8988T (cell line): ENCODE measurements at places on chromosomes 3 and 15.

GRCh38 chr3:61985020-61985419 is 388.3 kb downstream of the FEZF2 start:
- DNase-seq = no peak

DNA sequence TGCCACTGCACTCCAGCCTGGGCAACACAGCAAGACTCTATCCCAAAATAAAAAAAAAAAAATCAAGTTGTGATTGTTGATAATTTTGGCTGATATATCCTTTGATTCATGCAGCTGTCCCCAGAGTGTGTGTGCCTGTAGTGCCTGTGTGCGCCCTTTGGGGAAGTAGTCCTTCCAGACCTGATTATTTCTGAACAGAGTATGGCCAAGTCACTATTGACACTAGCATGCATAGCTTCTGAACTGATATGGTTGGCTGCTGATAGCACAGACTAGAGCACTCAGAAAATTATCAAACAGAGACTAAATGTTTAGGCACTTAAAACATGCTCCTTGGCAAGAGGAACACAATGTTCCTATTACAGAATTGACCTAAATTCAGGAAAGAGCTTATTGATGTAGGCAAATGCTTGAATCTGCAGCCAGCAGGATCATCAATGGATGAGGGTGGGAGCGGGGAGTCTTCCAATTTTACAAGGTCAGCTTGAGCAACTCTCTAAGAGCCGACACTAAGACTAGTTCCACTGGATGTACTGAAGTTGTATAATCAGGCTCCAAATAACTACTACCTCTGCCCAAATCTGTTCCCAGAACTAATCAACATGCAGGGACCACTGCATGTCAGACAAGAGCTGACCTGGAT is 17.7 kb upstream of the PTPN9 start:
- no peak for DNase-seq

DNA sequence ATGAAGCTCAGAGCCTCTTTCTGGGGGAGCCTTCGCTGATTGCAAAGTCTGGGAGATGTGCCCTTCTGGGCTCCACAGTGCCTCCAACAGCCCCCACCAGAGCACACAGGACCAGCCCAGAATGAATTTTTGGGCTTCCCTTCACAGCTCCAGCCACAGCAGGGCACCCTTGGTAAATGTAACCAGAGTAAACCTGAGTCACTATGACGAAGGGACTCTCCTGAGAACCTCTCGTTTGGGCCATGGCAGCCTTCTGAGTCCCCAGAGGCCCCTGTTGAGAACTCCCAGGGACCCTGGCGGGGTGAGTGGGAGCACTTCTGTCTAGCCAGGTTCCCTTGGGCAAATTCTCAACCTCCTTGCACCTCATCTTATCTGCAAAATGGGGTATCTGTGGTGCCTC is 20.8 kb downstream of the FAM3D start:
- no peak for DNase-seq

- no peak for DNase-seq
These were observed 51.6 kb upstream of the CP start for GRCh38 chr3:149273096-149273751.

GRCh38 chr3:50157827-50158529 is 2.9 kb downstream of the SEMA3F start:
- DNase-seq = no peak

DNA sequence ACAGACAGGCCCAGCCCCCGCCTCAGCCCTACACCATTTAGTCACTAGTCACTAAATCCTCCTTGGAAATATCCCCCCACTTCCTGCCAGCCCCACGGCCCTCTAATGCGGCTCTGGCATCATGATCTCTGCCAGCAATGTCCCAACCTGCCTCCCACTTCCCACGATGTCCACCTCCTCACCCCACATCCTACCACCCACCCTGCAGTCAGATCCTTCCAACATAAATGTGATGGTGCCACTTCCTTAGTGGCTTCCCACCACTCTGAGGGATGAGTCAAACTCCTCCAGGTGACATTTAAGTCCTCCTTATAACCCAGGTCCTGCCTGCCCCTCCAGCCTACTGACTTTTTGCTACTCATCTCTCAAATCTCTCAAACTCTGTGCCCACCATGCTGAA is 167.5 kb downstream of the SHQ1 start:
- DNase-seq = no peak

- no peak for DNase-seq
These were observed 21.1 kb upstream of the IQCF6 start for GRCh38 chr3:51799879-51800749.

DNA sequence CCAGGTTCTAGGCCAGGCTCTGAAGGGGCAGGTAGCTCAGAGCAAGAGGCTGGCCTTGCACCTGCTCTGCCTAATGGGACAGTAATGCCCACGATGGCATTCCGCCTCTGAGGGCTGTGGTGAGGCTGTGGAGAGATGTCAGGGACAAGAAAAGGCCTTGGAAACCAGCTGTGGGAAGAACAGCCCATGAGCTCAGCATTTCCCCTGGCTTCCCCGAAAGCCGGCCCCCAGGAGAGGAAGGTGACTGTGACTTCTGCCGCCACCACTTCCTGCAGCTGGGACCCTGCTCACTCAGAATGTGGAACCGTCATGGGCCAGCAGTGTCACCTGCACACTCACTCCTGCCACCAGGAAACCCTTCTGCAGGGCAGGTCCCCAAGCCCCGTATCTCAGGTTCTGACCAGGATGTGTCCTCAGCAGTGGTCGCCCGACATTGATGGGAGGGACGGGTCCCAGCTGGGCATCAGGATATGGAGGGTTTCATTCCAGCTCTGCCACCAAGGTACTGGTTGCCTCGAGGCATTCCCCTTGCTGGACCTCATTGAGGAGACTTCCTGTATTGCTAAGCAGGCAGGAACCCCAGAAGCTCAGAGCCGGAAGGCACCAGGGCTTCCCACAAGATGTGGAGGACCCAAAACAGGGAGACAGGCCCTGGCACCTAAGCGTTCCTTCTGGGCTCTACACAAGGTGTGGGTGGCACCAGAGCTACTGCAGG is 30.7 kb downstream of the SEMA7A start:
- DNase-seq = no peak

GRCh38 chr3:171561596-171562323 is 101.6 kb upstream of the TNIK start:
- DNase-seq = no peak

DNA sequence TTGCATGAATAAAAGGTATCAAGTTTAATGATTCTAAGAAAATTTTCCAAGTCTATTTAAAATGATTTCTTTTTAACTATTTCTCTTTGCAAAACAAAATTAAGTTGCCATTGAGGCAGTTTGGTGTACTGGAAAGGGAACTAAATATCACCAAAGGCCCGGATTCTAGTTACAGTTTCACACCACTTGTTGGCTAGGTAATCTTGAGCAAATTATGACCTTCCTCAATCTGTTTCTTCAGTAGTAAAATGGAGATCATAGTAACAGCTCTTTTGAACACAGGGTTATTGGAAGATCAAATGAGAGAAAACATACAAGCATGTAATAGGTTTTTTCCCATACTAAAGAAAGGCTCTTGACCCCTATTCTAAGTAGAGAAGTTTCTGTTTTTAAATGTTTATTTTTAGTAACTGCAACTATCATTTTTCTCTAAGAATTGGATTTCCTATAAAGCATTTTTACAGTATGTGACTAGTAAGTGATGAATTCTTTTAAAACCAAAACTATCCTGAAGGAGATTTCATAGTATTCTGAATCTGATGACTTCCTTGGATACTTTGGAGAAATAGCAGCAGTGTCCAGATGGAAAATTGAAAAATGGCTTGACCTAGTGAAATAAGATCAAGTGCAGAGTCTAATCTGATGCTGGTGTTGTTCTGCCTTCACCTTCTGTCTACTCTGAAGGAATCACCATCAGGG is 15.7 kb downstream of the SCAANT1 start:
- DNase-seq = no peak

- DNase-seq = no peak
These were observed 154.5 kb upstream of the TSC22D2 start for GRCh38 chr3:150253622-150254021.

DNA sequence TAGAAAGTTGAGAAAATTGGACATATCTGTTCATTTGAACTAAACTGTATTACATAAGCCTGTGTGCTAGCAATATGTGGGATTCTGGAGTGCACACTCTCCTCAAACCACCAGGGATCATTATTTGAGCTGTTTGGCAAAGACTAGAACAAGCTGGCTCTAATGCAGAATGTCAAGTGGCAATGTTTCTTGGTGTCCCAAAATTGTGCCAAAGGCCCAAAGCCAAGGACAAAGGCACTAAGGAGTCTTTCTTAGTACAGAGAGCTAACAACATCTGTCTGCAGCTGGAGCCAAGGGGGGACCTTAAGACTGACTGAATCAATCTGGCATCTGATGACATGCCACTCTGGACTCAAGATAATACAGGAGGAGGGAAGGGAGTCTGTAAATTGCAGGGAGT is 76.7 kb upstream of the STRIT1 start:
- DNase-seq = no peak

GRCh38 chr3:5255404-5256344 is 68.2 kb downstream of the EDEM1 start:
- no peak for DNase-seq

GRCh38 chr3:127387119-127387518 is 99.3 kb upstream of the PRR20G start:
- DNase-seq = no peak

GRCh38 chr15:70306081-70306480 is 208.4 kb upstream of the TLE3 start:
- no peak for DNase-seq

GRCh38 chr3:196007744-196008335 is 74.0 kb downstream of the TFRC start:
- no peak for DNase-seq

DNA sequence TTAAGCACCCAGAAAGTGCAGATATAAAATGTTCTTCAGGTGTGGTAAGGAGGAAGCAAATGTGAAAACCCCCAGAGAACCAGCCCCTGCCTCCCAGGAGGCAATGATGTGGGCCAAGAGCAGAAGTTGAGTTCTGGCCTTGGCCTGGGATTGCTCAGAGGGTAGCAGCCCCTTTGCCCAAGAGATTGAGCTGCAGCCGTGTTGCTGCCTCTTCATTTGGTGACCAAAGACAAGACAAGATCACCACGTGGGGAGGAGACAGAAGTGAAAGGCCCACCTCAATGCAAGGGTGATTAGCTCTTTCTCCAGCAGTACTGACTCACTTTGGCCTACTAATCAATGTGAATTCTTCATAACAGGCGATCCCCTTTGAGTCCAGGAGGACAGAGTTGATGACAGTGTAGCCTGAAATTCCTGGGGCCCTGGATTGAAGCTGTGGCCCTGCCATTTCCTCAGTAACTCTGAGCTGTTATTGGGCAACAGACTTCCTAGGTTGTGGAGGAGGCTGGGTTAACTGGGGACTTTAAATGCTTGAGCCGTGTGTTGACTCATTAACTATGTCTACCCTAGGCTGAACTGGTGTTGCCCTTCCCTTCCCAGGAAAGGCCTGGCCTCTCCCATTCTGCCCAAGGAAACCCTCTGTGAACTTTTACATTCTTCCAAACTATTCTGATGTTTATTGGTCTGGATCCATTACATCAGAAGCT is 86.5 kb downstream of the ST6GAL1 start:
- DNase-seq = no peak

DNA sequence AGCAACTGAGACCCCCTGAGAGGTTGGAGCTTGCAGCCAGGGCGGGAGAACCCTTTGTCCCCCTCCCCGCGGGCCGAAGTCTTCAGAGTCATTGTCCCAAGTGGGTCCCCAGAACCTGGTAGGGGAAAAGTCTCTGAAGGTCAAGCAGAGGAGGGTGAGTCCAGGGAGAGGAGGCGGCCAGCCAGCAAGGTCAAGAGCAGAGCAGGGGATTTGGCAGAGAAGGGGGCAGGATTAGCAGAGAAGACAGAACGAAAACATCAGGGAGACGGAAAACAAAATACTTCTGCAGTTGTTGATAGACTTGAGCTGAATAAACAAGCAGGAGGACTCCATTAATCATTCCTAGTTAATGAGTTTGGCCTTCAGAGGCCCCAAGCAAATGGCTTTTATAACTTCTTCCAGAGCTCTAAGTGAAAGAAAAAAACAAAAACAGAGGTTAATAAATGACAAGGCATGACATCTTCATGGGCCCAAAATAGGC is 66.7 kb downstream of the GRIP2 start:
- no peak for DNase-seq

GRCh38 chr3:137172728-137173127 is 214.9 kb downstream of the IL20RB start:
- no peak for DNase-seq

- DNase-seq = no peak
These were observed 17.3 kb upstream of the RYK start for GRCh38 chr3:134267996-134268395.

DNA sequence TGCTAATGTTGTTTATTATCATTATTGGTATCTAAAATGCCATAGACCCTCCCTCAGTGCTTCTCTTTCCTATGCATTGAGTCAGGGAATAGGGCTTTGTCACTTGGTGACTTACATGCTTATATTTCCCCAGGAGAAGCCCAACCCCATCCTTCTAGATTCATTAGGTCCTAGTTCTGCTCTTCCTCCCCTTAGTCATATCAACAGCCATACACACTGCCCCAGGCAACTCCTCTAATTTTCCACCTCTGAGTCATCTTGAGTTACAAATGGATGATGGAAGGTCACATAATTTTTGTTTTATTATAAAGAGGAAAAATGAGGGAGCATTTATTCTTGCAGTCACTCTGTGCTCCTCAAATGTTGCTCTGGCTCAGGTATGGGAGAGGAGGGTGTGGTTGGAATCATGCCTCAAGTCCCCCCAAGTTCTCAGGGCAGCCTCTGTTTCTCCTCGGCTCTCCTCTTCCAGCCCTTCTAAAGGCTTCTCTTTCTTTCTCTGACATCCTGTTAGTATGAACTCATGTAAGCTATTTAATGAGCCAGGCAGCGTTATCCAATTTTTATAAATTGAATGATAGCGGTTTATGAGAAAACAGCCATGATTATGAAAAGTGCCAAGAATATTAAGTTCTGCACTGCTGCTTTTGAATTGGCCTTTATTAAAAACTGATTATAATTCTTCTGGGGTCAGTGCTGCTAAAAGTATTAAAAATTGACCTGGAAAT is 45.6 kb upstream of the FSTL1 start:
- DNase-seq = no peak

- peak; percentile 99 for DNase-seq
These were observed 1.5 kb upstream of the TNK2 start for GRCh38 chr3:195909644-195910498.

DNA sequence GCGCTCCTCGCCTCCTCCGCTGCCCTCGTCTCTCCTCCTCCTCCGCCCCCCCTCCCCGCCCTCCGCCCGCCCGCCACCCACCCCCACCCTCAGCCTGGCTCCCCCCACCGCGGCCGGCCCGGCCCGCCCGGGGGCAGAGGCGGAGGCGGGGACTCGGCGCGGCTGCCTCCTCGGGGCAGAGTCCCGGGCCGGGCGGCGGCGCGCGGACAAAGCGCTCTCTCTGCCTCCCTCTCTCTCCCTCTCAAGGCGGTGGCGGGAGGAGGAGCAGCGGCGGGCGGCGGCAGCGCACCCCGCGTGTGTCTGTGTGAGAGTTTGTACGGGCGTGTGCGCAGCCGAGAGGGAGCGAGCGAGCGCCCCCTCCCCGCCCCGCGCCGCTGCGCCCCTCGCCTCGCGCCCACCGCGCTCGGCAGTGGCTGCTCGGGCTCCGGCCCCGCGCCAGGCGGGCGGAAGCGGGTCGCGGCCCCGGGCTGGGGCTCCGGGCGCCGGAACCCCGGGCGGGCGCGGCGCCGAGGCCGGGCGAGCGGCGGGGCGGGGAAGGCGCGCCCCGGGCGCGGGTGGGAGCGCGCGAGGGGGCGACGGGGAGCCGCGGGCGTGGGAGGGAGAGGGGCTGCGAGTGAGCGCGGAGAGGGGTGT is at the start of gene IGF2BP2:
TSS of gene IGF2BP2 (minus strand) at position 37 of the 633 bp plus-strand sequence. CDS start 82 bp downstream, outside the sequence.
- peak; percentile 90 for DNase-seq
